Retinal pigment epithelial cell (primary cell): ENCODE measurements at places on chromosomes 13 and 19.

DNA sequence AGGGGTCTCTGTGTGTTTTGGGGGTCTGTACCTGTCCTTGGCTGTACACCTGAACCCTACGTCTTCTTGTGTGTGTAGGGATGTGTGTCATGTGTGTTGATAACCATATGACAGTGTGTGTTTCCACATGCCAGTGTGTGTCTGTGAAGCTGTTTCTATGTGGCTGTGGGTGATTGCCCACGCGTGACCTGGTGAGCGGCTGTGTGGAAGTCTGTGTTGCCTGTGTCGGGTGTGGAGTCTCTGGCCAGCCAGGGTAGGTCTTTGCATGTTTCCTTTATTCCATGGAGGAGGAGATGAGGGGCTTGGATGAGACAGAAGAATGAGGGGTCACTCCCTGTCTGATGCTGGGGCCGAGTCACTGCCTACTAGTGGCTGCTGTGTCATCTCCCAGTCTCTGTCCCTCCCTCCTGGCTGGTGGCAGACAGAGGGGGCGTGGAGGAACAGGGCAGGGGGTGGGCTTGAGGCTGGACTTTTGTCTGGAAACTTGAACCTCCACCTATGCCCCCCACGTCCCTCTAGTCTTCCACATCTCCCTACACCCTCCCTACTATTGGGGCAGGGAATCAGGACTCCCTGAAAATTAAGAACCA, 2.8 kb upstream of the FOSB start:
- DNase-seq = no peak

DNA sequence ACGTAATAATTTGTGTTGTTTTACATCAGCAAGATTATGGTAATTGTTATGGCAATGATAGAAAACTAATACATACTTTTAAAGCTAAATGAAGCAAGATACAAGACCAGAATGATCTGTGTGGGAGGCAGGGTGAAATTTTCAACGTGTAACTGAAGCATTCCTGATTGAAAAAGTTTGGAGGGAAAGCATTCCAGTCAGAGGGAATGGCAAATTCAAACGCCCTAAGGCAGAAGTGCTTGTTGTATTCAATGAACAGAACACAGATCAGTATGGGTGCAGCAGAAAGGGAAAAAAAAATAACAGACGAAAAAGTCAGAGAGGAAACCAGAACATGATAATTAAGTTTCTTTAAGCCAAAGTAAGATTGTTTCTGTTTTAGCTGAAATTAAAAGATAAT, 928.5 kb upstream of the SLITRK1 start:
- no peak for DNase-seq

DNA sequence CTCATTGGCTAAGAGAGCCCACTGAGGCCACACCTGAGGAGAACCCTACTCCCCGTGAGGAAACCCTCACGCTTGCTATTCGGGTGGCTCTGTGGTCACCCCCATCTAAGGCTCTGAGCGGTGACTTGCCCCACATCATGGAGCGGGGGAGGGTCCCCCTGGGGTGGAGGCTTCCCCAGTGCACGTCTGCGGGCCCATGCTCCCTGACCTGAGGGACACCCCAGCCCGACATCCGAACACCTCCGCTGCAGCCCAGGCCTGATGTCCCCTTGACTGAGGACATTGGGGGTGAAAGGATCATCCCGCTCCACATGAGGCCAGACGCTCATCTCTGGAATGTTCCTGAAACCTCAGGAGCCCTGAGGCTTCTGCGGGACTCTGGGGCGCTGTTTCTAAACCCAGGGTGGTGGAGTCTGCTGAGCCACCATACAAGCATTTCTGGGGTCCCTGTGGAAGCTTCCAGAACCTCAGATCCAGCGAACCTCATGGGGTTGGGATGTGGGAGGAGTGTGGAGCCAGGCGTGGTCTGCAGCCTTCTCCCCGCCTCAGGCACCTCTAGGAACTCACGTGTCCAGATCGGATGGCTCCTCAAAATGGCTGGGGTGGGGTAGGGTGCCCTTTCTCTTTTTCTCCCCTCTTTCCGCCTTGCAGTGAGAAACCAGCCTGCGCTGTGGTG, 19.9 kb downstream of the TMED1 start:
- no peak for DNase-seq

GRCh38 chr13:39602614-39603366, at the start of gene LHFPL6:
Gene LHFPL6, minus strand, starts transcription at chr13:39603193.
- DNase-seq = peak; percentile 39

- DNase-seq = no peak
Measured at GRCh38 chr19:18021121-18021755, 13.3 kb downstream of the ARRDC2 start.

GRCh38 chr19:48685583-48685982, 10.2 kb upstream of the FUT2 start:
- DNase-seq = no peak
